Hindlimb muscle (tissue), 1 donor: ENCODE measurements at places on chromosomes 5 and 9.

- DNase-seq = no peak
Measured at GRCh38 chr9:126151031-126151685, 175.5 kb upstream of the MVB12B start.

- no peak for DNase-seq
Measured at GRCh38 chr9:86629530-86629929, 275.3 kb upstream of the TUT7 start.

GRCh38 chr5:111345731-111346130, 121.5 kb downstream of the CAMK4 start:
- no peak for DNase-seq

- DNase-seq = no peak
Measured at GRCh38 chr9:32490601-32491000, 35.4 kb downstream of the RIGI start.

DNA sequence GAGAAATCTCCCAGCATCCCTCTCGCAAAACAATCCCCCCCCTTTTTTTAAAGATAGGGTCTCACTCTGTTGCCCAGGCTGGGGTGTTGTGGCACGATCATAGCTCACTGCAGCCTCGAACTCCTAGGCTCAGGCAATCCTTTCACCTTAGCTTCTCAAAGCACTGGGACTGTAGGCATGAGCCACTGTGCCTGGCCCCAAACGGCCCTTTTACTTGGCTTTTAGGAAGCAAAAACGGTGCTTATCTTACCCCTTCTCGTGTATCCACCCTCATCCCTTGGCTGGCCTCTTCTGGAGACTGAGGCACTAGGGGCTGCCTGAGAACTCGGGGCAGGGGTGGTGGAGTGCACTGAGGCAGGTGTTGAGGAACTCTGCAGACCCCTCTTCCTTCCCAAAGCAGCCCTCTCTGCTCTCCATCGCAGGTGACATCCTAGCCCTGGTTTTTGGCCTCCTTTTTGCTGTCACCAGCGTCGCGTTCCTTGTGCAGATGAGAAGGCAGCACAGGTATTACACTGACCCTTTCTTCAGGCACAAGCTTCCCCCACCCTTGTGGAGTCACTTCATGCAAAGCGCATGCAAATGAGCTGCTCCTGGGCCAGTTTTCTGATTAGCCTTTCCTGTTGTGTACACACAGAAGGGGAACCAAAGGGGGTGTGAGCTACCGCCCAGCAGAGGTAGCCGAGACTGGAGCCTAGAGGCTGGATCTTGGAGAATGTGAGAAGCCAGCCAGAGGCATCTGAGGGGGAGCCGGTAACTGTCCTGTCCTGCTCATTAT, 6.8 kb downstream of the CA9 start:
- DNase-seq = no peak

GRCh38 chr5:11075035-11075805, 314.2 kb upstream of the DAP start:
- no peak for DNase-seq

GRCh38 chr5:72386639-72387038, 66.5 kb downstream of the PTCD2 start:
- no peak for DNase-seq

- no peak for DNase-seq
Measured at GRCh38 chr9:96192710-96193109, 109.3 kb downstream of the HSD17B3 start.

DNA sequence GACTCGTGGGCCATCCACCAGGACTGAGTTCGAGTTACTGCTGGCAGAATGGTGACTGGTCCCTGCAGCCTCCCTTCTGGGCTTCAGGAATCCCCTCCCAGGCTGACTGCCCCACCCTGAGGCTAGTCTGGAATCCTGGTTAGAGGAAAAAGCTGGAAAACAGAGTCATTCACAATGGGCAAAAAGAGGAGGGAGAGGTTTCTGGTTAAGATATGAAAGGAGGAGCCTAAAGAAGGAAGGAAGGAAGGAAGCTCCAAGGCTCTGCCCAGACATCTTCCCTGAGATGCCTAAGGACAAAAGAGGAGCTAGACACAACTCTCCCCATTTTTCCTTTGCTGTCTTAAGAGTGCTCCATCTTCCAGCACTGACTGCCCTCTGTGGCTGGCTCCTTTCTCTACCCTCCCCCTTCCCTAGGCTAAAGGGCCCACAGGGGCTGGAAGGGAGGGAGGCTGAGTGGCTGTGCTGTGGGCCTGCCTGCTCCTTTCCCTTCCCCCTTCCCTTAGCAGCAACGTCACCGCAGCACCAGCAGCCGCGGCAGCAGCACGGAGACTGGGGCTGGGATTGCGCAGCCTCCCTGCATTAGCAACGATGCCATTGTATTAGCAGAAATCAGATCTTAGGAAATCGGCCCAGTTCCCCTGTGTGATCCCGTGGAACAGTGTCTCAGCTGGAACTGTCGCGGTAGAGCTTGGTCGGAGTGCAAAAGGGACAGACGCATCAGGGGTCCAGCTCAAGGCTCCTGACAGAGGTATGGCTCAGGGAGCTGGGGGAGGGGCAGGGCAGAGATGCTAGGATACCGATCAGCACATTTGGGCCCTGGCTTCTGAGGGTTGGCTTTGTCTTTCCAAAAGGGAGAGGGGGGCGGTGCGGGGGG, 48.7 kb downstream of the RUSC2 start:
- peak; percentile 83 for DNase-seq

DNA sequence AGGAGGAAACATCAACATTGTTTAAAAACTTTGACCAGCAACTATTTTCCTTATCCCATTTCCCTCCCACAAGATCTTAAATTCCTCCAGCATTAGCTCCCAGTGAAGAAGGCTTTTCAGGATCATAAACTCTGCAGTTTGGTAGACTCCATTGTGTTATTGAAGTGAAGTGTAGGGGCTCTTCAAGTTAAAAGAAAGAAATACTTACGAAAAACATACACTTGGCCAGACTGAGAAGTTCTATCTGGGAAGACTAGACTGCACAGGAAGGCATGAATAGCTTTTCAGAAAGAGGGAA, 22.3 kb downstream of the LIFR start:
- DNase-seq = no peak

GRCh38 chr5:51988634-51989033, 605.4 kb downstream of the ISL1 start:
- no peak for DNase-seq

DNA sequence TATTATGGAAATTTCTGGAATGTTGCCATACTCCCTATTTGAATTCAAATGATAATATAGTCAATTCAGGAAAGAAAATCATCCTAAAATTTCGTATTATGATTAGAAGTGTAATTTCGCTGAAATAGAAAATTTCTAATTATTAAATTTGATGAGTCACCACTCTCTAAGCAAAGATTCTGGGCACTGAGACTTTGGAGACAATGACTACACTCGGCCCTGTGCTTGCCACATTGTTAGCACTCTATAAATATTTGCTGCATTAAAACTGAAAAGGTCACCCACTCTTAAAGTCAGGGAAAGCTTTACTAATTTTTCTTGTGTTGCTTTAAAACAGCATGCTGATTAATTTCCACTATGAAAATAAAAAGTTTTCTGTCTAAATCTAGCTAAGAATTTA, 240.3 kb downstream of the TLE4 start:
- no peak for DNase-seq

- DNase-seq = no peak
Measured at GRCh38 chr9:124263213-124263612, 5.5 kb downstream of the NEK6 start.

- DNase-seq = no peak
Measured at GRCh38 chr5:139649082-139649991, 1.2 kb downstream of the CXXC5 start.

- DNase-seq = no peak
Measured at GRCh38 chr5:55338810-55339243, 31.0 kb downstream of the MTREX start.
